ENCODE measurements at places on chromosomes 16 and 17.

DNA sequence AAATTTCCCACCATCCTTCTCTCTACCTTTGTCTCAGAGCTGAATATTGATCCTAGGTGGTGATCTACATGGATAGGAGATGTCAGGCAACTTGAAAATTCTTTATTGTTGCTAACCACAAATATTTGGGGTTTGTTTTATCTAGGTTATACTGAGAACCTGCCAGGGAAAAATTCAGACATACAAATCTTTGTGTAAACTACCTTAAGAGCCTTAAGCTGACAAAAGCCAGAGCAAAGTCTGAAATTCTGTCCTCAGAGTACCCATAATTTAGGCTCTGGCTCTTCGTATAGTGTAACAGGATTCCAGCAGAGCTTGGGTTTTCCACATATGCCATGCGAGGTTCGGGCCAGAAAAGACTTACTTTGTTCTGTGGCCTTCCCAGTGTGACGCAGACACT is 406.7 kb upstream of the MAF start:
- no peak for DNase-seq

DNA sequence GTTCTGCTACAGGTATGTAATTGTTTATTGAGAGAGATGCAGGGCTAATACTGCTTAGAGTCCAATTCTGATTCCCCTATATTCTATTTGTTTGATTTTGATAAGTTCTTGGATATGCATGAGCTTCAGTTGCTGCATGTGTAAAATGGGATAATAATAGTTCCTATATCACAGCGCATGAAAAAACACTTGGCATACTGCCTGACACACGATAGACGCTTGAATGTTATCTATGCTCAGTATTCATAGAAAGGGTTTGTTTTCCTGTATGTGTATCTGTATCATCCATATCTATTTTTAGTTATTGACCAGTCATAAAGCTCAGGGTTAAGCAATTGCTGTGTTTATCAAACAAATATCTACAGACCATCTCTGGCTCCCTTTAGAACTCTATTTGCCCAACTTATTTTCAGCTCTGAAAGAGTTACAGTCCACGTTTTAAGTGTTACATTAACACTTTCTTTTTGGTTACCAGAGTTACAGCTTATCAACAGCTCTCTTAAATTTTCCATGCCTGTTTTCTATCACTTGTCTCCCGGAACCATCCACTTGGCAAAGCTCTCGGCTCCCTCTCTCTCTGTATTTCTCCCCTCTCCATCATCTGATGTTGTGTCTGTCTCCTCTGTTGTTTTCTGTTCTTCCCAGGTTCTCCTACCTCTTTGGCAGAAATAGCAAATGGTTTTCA is 334.8 kb downstream of the CBLN1 start:
- DNase-seq, result no peak

DNA sequence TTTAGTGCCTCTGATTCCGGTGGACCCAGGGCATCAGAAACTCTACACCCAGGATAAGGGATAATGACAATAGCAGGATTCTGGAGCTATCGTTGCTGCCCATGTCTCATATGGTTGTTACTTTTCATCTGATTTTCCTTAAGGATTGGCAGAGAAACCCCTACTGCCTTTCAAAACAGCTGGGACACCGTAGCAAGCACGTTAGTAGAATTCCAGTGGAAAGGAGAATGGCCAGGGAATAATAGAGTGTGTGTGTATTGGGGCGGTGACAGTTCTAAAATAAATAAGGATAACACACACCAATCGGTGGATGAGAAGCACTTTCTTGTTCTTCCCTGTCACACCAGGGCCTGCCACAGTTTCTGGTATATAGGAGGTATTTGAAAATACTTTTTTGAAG is 251.8 kb downstream of the HAPSTR1 start:
- no peak for DNase-seq

- no peak for DNase-seq
Measured at GRCh38 chr16:66539623-66540469, 10.1 kb downstream of the TK2 start.

GRCh38 chr16:66581246-66581952 is 2.1 kb downstream of the CMTM2 start:
- DNase-seq, result no peak

- DNase-seq, result no peak
Measured at GRCh38 chr17:41451154-41451728, 10.5 kb upstream of the KRT38 start.

DNA sequence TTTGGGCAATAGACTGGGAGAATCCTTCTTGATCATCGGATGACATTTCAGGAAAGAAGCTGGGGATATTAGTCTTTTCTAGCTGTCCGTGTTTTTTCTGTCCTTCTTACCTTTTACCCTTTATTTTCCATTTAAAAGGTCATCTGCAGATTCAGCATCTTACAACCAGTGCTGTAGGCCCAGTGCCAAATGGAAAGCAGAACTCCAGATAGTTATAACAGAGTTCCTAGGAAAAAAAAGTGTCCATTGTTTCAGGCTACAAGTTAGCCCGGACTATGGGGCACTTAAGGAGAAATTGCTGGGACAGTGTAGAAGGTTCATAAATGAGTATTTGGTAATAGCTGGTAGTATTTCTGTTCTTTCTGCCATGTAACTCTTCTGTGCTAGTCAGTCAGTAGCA is 28.4 kb downstream of the LDHD start:
- DNase-seq, result no peak

- no peak for DNase-seq
Measured at GRCh38 chr16:880471-881171, 80.1 kb upstream of the GNG13 start.

GRCh38 chr17:50221266-50221863 is 19.9 kb upstream of the COL1A1 start:
- no peak for DNase-seq

Data from activated CD4-positive, CD25-positive, alpha-beta regulatory T cell treated with anti-CD3 and anti-CD28 coated beads, Interleukin-2, amount 50 U/mL, for 16 hours (primary cell).